Activated CD4-positive, alpha-beta T cell treated with anti-CD3 and anti-CD28 coated beads for 36 hours (primary cell): ENCODE measurements at places on chromosomes 11 and 22. TPM values are rescaled to one million over a fixed set of nuclear protein-coding genes. Genes with fewer than 3 reads are reported as not detected.

The KRTAP5-11 gene
- total RNA-seq, result not detected

DNA sequence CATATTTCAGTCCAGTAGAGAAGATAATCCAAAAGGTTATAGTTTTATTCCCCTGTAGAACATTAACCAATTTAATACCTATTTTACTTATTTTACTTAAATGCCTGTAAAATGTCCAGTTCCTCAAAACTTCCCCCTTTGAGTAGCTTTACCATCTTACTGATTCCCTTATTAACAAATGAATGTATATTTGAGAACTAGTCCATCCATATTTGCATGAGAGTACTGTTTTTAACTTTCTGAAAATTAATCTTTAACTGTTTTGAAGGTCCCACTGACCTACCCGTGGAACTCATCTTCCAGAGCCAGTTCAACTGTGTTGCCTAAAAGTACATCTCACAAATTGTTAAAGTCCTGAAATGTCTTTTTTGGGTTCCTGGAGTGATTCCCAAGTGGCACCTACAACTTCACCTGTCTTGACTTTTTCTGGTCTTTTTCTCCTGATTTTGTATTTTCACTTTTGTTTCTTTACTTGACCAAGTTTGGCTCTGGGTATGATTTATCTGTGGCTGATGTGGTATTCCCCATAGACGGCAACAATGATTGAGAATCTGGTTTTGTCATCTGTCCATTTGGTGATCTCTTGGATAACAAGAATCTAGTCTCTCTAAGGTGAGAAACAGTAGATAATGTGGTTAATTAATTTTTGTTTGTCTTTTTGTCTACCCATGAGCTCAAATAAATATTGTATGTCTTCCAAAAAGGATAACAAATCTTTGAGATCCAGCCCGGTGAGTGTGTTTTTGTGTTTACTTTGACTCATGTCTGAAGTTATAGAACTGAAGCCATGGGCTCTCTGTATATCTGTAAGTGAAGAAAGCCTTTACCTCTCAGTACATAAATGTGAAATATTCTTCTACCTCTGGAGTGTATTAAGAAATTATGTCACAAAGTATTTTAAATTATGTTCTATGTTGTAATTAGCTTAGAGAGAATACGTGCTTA lies 174.2 kb downstream of the ETS1 start:
- H3K36me3 ChIP-seq, result no peaks in the 10 kb centered on the region
- H3K4me3 ChIP-seq, result no peak overlapping the region
- peaks cover 65% of the 10 kb centered on the region for H3K4me1 ChIP-seq
- H3K27me3 ChIP-seq, result no peaks in the 10 kb centered on the region
- no peak for DNase-seq

The MMP11 gene
- 1.1 TPM for total RNA-seq

GRCh38 chr22:17117890-17118289 lies 3.3 kb downstream of the TMEM121B start:
- H3K27ac ChIP-seq, result peak overlapping the region; percentile 32
- DNase-seq, result peak; percentile 34
- H3K27me3 ChIP-seq, result peaks cover 12% of the 10 kb centered on the region
- peaks cover 54% of the 10 kb centered on the region for H3K4me1 ChIP-seq

The CDCA5 gene
- 111 TPM for total RNA-seq

GRCh38 chr22:39142088-39142680 lies 10.3 kb downstream of the CBX7 start:
- H3K4me3 ChIP-seq, result no peak overlapping the region
- peaks cover 19% of the 10 kb centered on the region for H3K4me1 ChIP-seq

DNA sequence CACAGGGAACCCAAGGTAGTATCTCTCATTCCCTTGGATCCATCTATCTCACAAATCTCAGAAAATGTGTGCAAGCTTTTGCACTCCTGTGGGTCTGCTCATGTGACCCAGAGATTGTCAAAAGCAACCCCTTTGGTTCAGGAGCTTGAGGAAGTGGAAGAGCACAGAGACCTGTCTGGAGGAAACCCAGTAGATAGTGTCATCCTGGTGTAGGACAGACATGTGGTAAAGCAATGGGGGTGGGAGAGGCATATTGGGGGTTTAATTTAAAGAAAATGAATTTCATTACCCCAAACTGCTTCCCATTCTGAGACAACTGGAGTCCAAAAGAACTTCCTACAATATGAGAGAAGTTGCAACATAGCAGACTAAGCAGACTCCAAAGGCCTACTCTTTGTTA lies 5.8 kb upstream of the MS4A14 start:
- peaks cover 3% of the 10 kb centered on the region for H3K27me3 ChIP-seq
- no peaks in the 10 kb centered on the region for H3K36me3 ChIP-seq
- no peaks in the 10 kb centered on the region for H3K4me1 ChIP-seq
- no peak overlapping the region for H3K27ac ChIP-seq

GRCh38 chr11:78290293-78291176 lies 101.8 kb downstream of the USP35 start:
- H3K4me1 ChIP-seq, result peaks cover 33% of the 10 kb centered on the region
- H3K4me3 ChIP-seq, result no peak overlapping the region
- no peaks in the 10 kb centered on the region for H3K27me3 ChIP-seq
- H3K36me3 ChIP-seq, result peaks cover 8% of the 10 kb centered on the region
- H3K27ac ChIP-seq, result peak overlapping the region; percentile 85

- no peak for DNase-seq
- peaks cover 20% of the 10 kb centered on the region for H3K4me1 ChIP-seq
- peak overlapping the region; percentile 85 for H3K4me3 ChIP-seq
- H3K27ac ChIP-seq, result peak overlapping the region; percentile 86
Observed at GRCh38 chr22:21651521-21652009, 9.5 kb downstream of the SDF2L1 start.

DNA sequence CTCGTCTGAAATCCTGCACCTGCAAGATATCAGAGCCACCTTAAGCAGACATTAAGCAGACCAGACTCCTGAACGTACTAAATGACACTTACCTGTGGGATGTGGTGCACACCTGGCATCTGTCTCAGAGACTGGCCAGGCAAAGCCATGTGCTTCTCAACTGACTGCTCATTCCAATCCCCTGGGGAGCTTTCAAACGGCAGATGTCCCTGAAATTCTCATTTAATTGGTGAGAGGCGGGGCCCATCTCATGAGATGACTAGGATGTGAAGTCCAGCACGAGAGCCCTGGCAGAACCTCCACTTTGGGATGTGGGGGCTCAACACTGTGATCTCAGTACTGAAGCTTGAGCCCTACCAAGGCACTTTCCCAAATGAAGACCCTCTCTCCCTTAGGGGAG lies 84.9 kb upstream of the HMGXB4 start:
- no peaks in the 10 kb centered on the region for H3K36me3 ChIP-seq
- peaks cover 24% of the 10 kb centered on the region for H3K27me3 ChIP-seq
- H3K27ac ChIP-seq, result no peak overlapping the region
- DNase-seq, result no peak
- no peak overlapping the region for H3K4me3 ChIP-seq
- H3K4me1 ChIP-seq, result no peaks in the 10 kb centered on the region

The DUSP8 gene
- total RNA-seq, result 1.3 TPM

The SLC22A24 gene
- not detected for total RNA-seq

- H3K36me3 ChIP-seq, result peaks cover 20% of the 10 kb centered on the region
- peak overlapping the region; percentile 96 for H3K27ac ChIP-seq
- DNase-seq, result no peak
- H3K27me3 ChIP-seq, result no peaks in the 10 kb centered on the region
Observed at GRCh38 chr11:121460941-121461514, 8.3 kb upstream of the SORL1-AS1 start.

DNA sequence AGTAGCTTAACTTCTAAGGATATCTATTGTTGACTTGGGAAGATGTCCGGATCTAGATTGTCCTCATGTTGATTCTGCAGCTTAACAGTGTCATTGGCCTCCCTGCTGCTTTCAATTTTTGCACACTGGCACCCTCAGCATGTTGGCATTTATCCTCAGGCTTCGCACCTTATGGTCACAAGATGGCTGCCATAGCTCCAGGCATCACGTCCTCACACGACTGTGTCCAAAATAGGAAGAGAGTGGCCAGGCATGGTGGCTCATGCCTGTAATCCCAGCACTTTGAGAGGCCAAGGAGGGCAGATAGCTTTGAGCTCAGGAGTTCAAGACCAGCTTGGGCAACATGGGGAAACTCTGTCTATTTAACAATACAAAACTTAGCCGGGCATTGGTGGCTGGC lies 58.3 kb upstream of the RASD2 start:
- no peaks in the 10 kb centered on the region for H3K4me1 ChIP-seq
- no peak overlapping the region for H3K27ac ChIP-seq
- H3K4me3 ChIP-seq, result no peak overlapping the region
- H3K27me3 ChIP-seq, result peaks cover 33% of the 10 kb centered on the region

The KCNA4 gene
- not detected for total RNA-seq

DNA sequence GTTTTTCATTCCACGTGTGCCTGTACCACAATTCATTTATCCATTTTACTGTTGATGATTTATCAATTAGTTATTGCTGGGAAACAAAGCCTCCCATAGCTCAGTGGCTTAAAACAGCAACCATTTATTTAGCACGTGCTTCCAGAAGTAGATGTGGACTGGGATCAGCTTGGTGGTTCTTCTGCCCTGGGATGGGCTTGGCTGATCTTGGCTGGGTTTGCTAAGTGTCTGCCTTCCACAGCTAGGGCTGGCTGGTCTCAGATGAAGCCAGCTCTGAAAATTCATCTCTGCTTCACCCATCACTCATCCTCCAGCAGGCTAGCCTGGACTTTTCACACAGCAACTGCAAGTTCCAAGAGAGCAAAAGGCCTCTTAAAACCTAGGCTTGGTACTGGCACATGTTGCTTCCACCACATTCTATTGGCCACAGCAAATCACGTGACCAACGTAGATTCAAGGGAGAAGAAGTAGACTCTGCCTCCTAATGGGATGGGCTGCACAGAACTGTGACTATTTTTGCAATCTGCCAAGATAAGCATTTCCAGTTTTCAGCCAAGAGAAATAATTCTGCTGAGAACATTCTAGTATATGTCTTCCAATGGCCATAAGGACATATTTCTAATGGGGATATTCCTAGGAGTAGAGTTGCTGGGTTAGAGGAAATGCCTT lies 124.9 kb downstream of the MN1 start:
- no peak overlapping the region for H3K27ac ChIP-seq
- no peaks in the 10 kb centered on the region for H3K4me1 ChIP-seq
- H3K4me3 ChIP-seq, result no peak overlapping the region

The SLC22A6 gene
- total RNA-seq, result not detected
